ENCODE measurements at places on chromosomes 4 and X. TPM values are rescaled to one million over a fixed set of nuclear protein-coding genes. Genes with fewer than 3 reads are reported as not detected.

Gene SH2D1A
- not detected for polyA plus RNA-seq

Gene GPRASP3
- polyA plus RNA-seq: 2.3 TPM

Gene OPRPN
- not detected for polyA plus RNA-seq

Gene TNIP3
- not detected for polyA plus RNA-seq

Gene DTHD1
- polyA plus RNA-seq: not detected

Gene FAM184B
- polyA plus RNA-seq: 0.51 TPM

Gene RHOXF2
- not detected for polyA plus RNA-seq

Gene TMEM35A
- 0.25 TPM for polyA plus RNA-seq

Measured in psoas muscle (tissue), 8 donors.